Placental pericyte (primary cell): ENCODE measurements at places on chromosomes 11 and 22. TPM values are rescaled to one million over a fixed set of nuclear protein-coding genes. Genes with fewer than 3 reads are reported as not detected.

The MUC2 gene
- not detected in 2 replicates for total RNA-seq

The KCNA4 gene
- total RNA-seq: not detected in 2 replicates

The LMNTD2 gene
- 0.29 and 1.8 TPM in 2 replicates for total RNA-seq

The SMCO4 gene
- total RNA-seq: 2.7 and 11.4 TPM in 2 replicates

The POU2AF3 gene
- 0.14 TPM in 1 of 2 replicates, not detected in the other for total RNA-seq

The BMAL1 gene
- 15.6 and 20.8 TPM in 2 replicates for total RNA-seq

The GSTT2 gene
- 0.22 and 1.4 TPM in 2 replicates for total RNA-seq

The IL10RA gene
- not detected in 2 replicates for total RNA-seq

The MICAL3 gene
- 28.0 and 32.8 TPM in 2 replicates for total RNA-seq

The GLB1L3 gene
- not detected in 2 replicates for total RNA-seq

The ARVCF gene
- total RNA-seq: 7.0 and 17.9 TPM in 2 replicates

The C11orf52 gene
- not detected in 2 replicates for total RNA-seq

The CBY1 gene
- total RNA-seq: 9.0 and 14.0 TPM in 2 replicates
